ENCODE measurements at places on chromosomes 1 and 21. TPM values are rescaled to one million over a fixed set of nuclear protein-coding genes. Genes with fewer than 3 reads are reported as not detected.

The NEK7 gene
- 115 TPM for total RNA-seq

The KCNC4 gene
- 10.9 TPM for total RNA-seq

The ELAVL4 gene
- total RNA-seq: not detected

The GBP6 gene
- total RNA-seq: 0.11 TPM

The PLPPR5 gene
- total RNA-seq: 0.89 TPM

The PROX1 gene
- total RNA-seq: under 0.01 TPM

The PRRC2C gene
- total RNA-seq: 51.2 TPM

The S100A7 gene
- total RNA-seq: not detected

The ZNF593 gene
- 28.9 TPM for total RNA-seq

The C1QA gene
- total RNA-seq: not detected

The AGTRAP gene
- total RNA-seq: 51.0 TPM

The TEDDM1 gene
- total RNA-seq: not detected

The GLMN gene
- 8.5 TPM for total RNA-seq

Measured in uterine smooth muscle cell (primary cell).